Stimulated activated CD8-positive, alpha-beta memory T cell treated with anti-CD3 and anti-CD28 coated beads, Interleukin-2, amount 100 ng/mL, for 1 hour (primary cell): ENCODE measurements at places on chromosomes 7 and 10.

GRCh38 chr7:67866812-67867211, 870.2 kb downstream of the TYW1 start:
- no peak for DNase-seq

DNA sequence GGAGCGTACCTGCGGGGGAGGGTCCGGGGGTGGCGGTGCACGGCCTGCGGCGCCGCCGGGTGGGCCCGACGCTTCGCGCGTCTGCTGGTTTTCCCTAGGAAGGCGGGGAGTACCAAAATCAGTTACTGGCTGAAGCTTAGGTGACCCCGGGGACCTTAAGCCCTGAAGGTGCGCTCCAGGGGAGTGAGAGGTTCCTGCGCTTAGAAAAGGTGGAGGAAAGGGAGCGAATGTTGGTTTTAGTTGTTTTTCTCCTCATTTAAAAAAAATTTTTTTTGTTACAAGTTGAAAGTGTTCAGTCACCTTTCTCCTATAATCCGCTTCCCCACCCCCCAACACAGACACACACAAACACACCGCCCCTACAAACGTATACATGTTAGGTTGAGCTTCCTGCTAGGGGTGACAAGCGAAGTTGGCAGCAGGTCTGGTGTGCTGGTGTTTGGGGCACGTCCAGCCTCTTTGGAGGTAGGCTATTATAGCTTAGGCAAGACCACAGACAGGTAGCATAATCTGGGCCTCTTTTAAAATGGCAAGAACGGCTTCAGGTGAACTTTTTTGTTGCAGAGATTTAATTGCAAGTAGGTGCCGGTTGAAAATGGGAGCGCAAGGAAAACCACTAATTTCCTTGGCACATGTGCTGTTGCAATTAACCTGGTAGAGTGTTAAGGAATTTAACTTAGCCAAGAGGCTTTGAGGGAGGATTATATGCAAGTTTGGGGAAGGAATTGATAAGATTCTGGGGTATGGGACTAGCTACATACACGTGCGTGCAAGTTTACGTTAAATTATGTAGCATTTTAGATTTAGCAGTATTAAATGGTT, 945 bp downstream of the ADD3 start:
- no peak for DNase-seq

DNA sequence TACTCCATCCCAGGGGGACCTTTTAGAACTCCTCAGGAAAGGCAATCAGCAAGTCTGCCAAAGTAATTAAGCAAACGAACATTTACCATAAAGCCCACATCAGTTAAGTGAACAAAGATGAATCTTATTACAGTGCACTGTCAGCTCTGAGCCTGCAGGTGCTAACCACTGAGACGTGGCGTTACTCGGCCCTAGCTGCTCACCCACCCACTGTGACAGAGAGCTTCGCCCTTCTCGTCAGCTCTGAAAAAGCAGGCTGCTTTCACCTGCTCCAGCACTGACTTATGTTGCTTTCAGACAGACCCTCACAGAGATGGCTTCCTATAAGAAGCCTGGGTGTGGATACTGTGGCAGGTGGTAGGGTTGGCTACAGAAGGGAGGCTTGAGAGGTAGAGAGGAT, 57.7 kb upstream of the KCNIP2 start:
- no peak for DNase-seq

DNA sequence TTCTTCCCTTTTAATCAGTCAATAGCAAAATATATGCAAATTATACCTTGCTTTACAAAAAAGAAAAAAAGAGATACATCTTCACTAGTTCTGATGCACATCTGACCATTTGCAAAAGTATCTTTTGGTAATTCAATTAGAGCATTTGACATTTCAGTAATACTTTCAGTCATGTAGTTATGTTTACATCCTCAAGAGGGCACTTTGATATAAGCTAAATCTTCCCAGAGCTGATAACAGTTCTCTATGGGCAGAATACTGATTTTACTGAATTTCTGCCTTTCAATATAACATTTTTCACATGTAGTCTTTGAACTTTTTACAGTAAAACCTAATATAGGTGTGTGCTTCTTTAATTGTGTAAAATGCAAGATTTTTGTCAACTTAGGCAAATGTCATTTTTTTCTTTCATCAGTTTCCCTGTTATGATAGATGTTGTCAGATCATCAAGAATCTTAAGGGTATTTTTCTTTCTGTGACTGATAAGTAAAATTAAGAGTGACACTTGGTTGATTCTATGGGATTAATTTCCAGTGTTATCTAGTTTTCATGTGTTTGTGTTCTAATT, 703.5 kb upstream of the SEMA3D start:
- no peak for DNase-seq

DNA sequence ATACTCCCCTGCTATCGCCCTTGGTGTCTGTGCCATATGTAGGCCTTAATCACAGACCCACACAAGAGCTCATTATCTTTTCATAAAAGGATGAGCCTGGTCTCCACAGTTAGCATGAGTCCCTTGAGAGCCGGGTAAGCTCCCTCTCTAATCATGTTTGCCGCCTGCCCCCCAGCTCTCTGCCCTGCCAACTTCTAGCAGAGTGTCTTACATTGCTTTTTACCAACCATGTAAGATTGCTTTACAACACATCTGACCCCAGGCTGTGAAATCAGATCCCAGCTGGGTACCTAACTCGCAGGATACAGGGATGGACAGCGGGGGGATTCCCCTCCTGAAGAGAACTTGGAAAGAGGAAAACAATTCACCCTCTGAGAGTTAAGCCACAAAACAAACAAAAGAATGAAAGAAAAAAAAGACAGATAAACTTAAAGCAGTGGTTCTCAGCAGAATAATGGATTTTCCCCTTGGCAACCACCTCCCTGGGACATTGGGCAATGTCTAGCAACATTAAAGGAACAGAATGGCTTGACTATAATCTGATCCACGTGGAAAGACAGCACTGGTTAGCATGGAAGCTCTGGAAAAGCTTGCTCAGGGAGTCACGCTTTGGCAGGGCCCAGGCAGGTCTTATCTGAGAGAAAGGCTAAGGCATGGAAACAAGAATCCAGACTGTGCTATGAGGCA, 39.4 kb upstream of the ATOH7 start:
- no peak for DNase-seq

DNA sequence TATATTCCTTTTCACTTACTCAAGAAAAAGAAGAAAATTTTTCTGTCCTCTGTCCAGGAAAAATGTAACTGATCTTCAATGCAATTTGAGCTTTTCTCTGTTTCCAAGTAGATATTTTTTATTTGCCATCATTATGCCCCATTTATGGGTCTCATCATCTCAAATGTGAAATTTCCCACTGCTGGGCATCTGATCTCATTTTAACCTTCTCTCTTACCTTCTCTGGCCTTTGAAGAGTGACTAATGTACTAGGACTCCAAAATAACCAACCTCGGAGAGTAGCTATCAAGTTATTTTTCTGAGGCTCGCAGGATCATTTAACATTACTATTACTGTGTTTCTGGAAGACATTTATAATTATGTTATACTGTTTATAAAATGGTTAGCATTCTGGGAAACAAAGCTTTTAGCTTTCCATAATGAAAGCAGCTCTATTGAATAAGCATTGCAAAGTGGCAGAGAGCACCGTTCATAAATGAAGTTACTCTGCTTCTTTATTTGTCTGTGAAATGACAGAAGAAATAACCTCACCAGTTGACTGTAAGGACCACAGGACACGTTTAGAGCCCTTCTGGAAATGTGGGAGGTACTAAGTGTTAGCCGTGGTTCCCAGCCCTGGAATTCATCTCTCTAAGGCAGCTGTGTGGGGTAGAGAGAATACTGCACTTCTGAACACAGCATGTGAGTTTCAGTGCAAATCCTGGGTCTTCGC, 33.3 kb upstream of the NMT2 start:
- DNase-seq = no peak

GRCh38 chr10:79001082-79001885, 67.5 kb upstream of the ZMIZ1 start:
- DNase-seq = no peak

DNA sequence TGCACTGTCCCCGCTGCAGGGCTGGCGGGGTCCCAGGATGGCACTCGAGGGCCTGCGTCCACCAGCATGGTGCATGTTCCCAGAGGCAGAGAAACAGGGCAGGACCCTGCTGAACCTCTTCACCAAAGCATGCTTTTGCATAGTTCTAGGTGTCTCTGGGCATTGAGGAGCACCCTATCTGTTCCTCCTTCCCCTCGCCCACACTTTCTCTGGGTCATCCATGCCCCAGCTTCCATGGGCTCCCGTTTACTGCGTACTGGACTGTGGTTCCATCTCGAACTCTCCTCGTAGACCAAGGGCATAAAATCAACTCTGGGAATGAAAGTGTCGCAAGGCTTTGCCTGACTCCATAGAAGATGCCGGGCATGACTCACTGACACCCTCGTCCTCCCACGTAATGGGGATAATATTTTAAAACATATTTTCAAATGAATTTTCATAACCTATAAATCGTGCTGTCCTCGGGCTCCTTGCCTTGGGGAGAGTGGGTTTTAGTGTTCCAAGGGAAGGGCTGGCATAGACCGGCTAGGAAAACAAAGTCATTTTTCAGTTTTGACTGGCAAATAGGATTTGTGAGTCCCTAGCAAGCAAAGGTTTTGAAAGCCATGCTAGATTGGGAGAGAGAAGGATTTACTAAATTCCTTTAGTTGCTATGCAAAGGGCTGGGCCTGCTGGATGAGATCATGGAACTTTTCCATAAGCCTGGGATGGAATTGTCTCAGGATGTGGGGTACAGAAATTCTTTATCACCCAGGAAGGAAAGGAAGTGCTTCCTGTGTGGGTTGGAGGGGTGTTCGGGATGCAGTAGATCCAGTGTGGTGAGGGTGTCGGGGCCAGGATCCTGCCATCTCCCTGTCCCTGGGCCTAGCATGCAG, 498.7 kb upstream of the MKI67 start:
- DNase-seq = no peak

DNA sequence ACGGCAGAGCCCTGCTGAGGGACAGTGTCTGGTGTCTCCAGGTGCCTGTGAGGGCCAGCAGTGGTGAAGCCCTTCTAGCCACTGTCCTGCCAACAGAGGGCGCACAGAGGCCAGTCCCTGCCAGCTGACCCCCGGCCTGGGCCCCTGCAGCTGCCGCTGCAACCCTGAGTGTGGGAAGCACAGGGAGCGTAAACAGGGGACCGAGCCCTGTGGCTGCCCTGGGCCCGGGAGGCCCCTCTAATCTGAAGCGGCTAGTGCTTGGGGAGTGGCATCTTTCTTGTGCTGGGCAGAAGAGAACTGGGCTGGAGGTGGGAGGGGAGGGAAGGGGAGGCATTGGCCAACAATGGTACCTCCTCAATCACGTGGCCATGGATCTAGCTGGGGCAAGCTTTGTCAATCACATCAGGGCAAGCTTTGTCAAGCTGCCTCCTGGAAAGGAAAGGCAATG, 34.6 kb downstream of the TRIM8 start:
- DNase-seq = no peak

DNA sequence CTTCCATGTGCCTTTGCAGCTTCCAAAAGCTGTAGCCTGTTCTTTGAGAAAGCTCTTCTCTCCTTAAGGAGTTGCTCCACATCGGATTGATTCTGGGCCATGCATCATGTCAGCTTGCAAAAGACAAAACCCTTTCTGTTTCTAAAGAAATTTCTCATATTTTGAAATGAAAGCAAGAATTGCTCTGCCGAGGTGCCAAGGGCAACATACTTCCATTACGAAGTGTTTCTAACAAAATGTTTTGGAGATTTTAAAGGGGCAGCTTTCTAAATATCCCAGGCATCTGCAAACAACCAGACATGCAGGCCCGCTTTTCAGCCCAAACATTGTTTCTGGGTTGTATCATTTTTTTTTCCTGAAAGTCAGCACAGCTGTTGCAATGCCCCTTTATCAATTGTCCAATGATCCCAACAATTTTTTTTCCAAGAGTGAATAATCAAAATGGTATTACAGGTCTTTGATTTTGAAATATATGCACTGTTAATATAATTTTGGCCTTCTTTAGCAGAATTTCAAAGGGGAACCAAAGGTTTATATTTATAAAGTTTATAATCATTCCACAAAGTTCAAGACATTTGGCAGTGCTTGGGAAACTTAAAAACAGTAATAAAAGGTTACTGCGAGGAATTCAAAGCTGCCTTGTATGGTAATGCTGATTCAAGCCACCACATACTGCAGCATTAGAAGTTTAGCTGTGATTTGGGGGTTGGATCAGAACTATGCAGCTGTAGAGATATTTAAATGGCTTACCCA, 61.0 kb downstream of the TES start:
- no peak for DNase-seq

DNA sequence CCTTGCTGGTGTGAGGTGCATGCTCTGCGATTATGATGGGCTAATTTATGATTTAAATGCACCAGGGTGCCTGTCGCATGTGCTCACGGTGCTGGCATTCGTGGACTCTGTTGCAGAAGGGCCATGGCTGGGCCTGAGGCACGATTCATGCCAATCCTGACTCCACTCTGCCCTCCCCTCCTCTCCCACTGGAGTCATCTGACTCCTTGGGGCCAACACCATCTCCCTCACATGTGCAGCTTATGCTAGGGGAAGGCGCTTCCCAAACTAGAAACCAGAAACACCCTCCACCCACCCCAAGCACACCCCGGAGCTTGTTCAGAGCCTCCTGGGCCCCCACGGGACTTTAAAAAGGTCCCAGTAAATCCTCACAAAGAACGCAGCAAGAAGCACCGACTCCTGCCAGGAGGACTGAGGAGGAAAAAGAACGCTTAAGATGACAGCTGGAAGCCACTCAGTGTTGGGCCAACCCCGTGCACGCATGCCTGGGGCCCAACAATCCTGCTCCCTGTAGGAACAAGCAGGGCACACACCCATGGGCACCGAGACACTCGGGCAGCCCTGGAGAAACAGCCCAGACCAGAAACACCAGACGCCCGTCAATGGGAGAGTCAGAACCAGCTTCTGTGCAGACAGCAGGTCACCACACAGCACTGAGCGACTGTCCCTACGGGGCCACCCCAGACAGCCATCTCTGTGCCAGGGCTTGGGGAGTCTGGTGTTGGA, 14.1 kb downstream of the BRI3 start:
- no peak for DNase-seq

GRCh38 chr10:124025152-124025551, 68.2 kb downstream of the CHST15 start:
- DNase-seq = no peak

DNA sequence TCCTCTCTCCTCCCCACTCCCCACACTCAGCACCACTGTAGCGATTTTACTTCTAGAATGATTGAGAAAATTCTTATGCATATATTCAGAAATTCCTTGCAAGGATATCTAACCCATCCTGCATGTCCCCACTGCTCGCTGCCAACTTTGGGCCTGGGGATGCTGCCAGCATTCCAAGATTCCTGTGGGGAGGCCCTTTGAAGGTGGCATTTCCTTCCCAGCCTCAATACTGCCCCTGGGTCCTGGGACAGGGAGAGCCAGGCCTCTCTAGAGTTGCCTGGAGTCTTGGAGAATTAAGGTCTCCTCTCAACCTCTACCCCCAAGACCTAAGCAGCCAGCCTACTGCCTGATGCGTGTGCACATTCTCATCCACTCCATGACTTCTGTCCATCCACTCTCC, 303.5 kb downstream of the NEBL start:
- no peak for DNase-seq

- DNase-seq = no peak
Measured at GRCh38 chr10:87771871-87772500, 46.0 kb downstream of the ATAD1 start.
